ENCODE measurements at places on chromosomes 1 and 21.

- no peak for DNase-seq
Observed at GRCh38 chr1:81172483-81172882, 628.3 kb upstream of the ADGRL2 start.

GRCh38 chr1:152759453-152760173 lies 1.8 kb downstream of the KPRP start:
- no peak for DNase-seq

- no peak for DNase-seq
Observed at GRCh38 chr1:161079436-161080110, 9.8 kb downstream of the NECTIN4 start.

DNA sequence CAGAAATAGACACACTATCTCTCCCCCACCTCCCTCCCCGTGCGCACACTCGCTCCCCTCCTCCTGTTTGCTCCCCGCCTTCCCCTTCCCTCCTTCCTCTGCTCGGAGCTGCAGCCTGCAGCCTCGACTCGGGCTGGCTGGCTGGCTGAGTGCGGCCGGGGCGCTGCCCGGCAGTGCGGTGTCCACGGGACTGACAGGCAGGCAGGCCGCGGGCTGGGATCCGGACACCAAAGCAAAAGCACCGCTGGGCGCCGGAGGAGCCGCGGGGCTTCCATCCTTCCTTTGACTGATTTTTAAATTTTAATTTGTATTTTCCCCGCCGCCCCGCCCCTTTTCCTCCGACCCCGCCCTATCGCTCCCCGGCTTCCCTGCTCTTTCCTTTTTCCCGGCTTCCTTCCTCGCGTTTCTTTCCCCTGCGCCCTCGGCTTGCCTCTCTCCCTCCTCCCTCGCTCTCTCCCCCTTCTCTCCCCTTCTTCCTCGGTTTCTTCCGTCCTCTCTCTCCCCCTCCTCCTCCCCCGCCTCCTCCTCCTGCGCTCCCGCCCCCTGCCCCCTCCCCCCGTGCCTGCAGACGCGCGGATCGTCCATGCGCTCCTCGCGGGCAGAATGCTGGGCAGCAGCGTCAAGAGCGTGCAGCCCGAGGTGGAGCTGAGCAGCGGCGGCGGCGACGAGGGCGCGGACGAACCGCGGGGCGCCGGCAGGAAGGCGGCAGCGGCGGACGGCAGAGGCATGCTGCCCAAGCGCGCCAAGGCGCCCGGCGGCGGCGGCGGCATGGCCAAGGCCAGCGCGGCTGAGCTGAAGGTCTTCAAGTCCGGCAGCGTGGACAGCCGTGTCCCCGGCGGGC lies 109.4 kb downstream of the NAV1 start:
- peak; percentile 80 for DNase-seq

DNA sequence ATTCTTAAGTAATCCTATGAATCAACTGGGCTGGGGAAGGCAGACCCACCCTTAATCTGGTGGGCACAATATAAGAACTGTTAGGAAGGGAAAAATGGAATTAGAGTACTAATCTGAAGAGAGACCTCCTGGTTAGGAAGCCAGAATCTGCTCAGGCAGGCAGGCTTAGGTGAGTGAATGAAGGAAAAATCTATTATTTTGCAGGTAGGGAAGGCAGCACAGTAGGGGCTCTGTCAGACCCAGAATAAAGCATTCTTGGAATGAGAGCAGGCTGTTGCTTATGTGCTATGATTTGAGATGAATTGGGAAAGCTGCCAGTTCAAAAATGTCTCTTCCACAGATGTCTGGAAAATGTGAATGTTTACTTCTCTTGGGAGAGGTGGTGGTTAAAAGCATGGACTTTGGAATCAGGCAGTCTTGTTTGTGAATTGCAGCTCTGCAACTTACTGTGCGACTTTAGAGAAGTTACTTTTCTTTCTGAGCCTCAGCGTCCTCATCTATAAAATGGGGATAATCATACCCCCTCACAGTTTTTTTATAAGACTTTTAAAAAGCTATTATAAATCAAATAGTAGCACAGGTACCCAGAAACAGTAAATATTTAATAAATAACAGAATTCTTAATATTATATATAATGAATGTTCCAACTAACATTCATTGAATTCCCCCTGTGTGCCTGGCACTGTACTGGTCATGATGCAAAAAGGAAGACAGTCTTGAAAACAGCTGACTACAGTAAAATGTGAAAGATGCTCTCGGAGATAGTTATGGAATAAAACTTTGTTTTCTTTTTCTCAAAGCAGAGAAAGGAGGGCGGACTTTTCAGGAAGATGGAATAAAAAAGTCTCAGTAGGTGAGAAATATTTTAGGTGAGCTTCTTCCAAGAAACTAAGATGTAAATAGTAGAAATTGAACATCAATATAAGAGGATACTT lies 15.3 kb upstream of the ZNF644 start:
- no peak for DNase-seq

- DNase-seq = no peak
Observed at GRCh38 chr1:157356601-157357000, 195.7 kb downstream of the FCRL5 start.

DNA sequence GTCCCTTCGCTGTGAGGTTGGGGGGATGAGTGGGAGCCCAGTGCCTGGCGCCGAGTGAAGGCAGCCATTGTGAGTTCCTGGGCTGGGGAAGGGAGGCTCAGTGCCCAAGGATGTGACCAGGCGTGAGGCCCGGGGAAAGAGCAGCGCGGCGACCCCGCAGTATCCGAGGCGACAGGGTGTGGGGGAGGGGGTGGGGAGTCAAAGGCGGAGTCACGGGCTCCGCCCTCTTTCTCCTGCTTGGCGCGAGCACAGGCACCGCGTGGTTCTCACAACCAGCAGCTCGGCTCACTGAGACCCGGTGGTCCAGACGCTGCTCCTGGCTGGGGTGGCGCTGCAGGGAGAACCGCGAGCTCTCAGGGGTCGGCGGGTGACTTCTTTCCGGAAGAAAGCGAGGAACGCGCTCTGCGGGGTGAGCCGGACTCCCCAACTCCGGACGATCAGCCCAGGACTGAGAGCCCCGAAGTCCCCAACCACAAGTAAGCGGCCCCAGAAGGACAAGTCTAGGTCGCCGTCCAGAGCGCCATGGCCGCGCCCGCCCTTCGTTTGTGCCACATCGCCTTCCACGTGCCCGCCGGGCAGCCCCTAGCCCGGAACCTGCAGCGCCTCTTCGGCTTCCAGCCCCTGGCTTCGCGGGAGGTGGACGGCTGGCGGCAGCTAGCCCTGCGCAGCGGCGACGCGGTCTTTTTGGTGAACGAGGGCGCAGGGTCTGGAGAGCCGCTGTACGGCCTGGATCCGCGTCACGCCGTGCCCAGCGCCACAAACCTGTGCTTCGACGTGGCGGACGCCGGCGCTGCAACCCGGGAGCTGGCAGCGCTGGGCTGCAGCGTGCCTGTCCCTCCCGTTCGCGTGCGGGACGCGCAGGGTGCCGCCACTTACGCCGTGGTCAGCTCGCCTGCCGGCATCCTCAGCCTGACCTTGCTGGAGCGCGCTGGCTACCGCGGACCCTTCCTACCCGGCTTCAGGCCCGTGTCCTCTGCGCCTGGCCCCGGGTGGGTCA lies at the start of gene HPDL:
Gene HPDL, plus strand, starts transcription at position 269 of the 997 bp plus-strand sequence. Its CDS starts 254 bp downstream, at position 523.
- peak; percentile 69 for DNase-seq

GRCh38 chr1:207309745-207310273 lies 11.7 kb upstream of the CD55 start:
- DNase-seq = peak; percentile 84

DNA sequence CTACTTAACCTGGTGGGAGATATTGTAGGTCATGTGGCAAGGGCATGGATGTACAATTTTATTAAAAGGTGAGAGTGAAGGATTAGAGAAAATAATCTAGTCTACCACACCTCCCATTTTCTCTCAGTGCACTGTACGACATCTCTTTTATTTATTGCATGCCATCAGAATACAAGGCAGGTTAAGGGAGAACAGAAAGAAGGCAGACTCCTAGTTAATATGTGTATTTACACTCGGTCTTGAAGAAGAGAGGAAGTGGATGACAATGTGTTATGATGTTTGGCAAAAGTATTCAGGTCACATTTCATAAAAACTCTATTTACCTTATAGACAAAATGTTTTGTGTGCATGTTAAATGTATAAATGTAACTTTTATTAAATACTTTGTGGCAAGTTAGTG lies 306.1 kb downstream of the CTH start:
- no peak for DNase-seq

DNA sequence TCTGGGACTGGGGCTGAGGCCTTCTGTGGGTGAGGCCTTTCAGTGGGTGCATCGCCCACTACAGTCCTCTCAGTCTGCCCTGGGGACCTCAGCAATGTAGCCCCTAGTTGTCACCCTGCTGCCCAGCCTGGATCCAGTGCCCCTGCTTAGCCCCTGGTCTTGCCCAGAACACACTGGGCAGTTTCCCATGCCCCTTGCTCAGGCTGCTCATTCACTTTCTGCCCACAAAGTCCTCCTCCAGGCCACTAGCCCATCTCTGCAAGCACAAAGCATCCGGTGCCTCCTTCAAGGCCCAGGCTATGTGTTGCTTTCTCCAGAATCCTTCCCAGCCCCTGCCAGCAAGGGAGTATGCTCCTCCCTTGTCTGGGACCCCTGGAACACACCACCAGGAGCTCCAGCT lies 5.4 kb upstream of the ADORA1 start:
- no peak for DNase-seq

GRCh38 chr21:44589586-44590305 lies 2.6 kb downstream of the KRTAP10-6 start:
- DNase-seq = no peak

- DNase-seq = no peak
Observed at GRCh38 chr1:39378377-39378776, 113.1 kb upstream of the BMP8A start.

DNA sequence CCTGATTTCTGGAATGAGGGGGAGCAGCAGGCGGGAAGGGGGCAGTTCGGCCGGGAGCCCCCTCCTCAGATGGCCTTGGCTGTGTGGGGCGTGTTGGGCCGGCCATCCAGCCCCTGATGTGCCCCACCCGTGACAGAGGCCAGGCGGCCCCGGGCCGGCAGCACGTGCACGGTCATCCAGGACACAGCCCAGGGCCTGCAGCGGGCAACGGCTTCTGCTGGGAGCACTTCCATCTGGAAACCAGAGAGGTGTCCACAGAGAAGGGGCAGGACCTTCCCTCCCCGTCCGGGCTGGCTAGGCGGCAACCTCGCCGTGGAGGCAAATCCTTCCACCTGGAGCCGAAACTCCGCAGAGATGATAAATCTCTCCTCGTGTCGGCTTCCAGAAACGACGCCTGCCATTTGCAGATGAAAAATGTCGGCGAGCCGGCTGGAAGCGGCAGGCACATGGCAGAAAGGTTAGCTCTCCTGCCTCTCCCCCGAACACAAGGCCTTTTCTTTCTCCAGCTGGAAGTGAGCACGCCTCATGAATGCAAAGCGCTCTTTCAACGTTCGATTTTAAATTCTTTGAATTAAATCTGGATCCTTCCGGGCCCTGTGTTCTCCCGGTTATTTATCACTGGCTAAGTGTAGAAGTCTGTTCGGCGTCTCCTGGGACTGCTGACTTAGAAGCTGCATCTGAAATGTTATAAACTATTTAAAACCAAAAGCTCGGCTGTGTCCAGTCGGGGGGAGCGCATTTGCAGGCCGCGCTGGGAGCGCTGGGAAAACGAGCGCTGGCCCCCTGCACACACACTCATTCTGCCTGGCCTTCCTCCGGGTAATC lies 9.4 kb upstream of the ACTRT2 start:
- no peak for DNase-seq

GRCh38 chr1:97506368-97506767 lies 414.5 kb downstream of the DPYD start:
- DNase-seq = no peak

- DNase-seq = peak; percentile 73
Observed at GRCh38 chr1:19163261-19163660, 46.8 kb downstream of the UBR4 start.

- DNase-seq = no peak
Observed at GRCh38 chr1:26820784-26821269, 5.7 kb upstream of the ZDHHC18 start.

- DNase-seq = no peak
Observed at GRCh38 chr21:25691976-25692375, 42.7 kb downstream of the ATP5PF start.

DNA sequence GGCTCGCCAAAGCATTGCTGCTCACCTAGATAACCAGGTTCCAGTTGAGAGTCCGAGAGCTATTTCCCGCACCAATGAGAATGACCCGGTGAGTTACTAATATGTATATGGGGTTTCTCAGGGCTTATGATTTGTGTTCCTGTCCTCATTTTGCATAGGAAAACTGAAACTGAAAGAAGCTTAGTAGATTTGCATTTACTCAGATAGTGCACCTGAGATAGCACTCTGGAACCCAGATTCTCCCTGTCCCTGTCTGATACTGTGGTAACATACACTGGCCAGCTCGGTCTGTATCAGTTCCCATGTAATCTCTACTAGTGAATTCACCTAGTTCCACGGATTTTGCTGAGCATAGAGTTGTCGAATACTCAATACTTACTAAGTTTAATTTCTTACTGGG lies 28.1 kb downstream of the DAP3 start:
- no peak for DNase-seq

DNA sequence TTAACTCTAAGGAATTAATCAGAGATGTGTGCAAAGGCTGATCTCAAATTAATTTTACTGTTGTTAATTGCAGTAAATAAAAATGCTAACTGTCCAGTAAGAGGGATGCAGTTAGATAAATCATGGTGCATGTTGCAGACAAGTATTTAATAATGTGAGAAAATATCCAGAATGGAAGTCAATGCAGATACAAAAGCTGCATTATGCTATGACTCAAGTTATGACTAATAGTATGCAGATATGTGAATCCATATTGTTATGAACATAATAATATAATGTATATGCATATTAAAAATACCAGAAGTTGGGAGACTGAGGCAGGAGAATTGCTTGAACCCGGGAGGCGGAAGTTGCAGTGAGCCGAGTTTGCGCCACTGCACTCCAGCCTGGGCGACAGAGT lies 21.4 kb downstream of the RNASEL start:
- DNase-seq = no peak

- peak; percentile 79 for DNase-seq
Observed at GRCh38 chr1:22418933-22419382, 32.7 kb upstream of the ZBTB40 start.

DNA sequence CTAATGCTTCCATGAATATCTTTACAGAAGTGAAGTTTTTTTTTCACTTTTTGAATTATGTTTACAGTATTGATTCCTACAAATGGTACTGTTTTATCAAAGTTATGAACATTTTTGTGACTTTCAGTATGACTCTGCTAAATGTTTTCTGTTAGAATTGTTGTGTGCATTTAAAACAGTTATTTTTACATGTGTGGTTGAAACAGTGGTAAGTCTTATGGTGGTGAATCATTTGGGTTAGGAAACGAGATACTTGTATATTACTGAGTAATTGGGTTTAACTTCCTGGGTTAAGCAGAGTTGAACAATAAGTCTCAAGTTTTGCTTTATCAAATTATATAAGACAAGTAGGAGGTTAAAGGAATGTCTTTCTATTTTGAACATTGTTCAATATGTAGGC lies 66.8 kb downstream of the VPS13D start:
- peak; percentile 54 for DNase-seq

- DNase-seq = no peak
Observed at GRCh38 chr1:220341126-220341525, 68.9 kb upstream of the RAB3GAP2 start.

DNA sequence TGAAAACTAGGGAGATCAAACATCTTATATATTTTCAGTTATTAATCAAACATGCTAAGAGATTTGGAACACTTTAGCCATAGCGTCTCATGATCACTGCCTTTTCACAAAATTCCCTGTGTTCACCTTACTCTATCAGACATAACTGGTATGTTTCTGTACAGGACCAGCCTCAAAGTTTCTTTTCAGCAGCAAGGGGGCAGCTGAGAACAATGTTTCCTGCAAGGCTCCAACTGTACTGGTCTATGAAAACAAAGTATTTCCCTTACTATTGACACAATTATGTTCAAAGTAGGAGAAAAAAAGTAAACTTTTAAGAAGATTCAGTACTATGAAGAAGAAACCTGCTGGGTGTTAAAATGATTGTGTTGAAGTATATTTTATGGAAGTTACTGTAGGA lies 98.5 kb downstream of the ATF6 start:
- DNase-seq = peak; percentile 37
